Nucleus accumbens (tissue), 56 donors: ENCODE measurements at places on chromosomes 16 and 17.

DNA sequence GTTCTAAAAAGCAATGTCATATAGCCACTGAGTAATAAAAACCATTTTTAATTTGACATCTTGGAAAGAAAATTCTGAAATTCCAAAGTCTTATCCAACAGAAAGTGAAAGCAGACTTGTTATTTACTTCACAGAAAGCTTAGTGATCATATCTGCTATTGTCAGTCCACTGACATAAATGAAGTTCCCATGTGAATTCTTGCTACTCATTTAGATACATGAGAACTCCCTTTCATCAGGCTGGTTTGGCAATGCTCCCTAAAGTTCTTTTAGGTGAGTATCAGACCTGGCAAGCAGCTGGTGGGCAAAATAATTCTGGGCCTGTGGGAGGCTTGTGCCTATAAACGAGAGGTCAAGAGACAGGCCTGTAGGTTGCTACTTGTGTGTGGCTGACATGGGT, 23.4 kb downstream of the NME2 start:
- DNase-seq, result no peak

DNA sequence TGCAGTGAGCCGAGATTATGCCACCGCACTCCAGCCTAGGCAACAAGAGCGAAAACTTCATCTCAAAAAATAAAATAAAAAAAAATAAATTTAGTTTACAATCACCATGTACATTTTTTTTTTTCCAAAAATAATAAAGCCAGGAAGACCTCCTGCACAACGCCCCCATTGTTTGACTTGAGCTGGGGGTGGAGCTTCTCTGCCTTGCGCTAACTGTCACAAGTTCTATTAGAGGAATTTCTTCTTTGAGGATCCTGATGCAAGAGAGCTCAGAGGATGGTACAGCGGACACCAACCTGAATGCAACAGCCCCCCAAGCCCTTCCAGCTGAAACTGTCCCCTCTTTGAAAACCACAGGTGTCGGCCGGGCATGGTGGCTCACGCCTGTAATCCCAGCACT, 24.9 kb upstream of the CBX4 start:
- no peak for DNase-seq

GRCh38 chr16:11400076-11400475, 54.8 kb downstream of the RMI2 start:
- no peak for DNase-seq

DNA sequence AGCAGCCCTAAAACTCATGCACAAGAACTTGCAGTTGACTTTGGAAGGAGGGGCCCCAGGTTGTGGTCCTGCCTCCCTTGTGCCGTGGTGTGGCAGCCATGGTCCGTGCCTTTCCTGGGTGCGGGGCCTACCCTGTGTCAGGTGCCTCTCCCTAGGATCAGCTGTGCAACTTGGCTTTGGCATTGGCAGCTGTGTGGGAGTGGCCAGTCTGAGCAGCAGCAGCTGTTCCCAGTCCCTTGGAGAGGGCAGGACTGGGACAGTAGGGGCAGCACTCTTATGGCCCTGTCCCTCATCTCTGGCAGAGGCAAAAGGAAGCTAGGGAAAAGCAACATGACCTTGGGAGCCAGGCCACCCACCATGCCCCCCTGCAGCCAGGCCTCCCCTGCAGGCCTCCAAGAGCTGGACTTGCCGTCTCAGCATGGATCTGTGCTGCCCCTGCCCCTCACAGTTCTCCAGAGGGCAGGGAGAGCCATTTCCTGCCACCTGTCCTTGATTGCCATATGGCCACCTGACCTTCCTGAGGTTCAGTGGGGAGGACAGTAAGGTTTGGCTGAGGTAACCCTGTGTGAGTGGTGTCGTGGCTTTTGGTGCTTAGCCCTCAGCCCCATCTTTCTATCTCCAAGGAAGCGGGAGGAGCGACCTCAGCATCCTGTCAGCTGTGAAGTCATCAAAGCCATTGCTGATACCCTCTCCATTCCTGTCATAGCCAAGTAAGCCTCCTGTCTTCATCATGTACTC, 15.5 kb upstream of the NFATC3 start:
- no peak for DNase-seq

- no peak for DNase-seq
Observed at GRCh38 chr17:44745301-44745700, 13.5 kb upstream of the ADAM11 start.

DNA sequence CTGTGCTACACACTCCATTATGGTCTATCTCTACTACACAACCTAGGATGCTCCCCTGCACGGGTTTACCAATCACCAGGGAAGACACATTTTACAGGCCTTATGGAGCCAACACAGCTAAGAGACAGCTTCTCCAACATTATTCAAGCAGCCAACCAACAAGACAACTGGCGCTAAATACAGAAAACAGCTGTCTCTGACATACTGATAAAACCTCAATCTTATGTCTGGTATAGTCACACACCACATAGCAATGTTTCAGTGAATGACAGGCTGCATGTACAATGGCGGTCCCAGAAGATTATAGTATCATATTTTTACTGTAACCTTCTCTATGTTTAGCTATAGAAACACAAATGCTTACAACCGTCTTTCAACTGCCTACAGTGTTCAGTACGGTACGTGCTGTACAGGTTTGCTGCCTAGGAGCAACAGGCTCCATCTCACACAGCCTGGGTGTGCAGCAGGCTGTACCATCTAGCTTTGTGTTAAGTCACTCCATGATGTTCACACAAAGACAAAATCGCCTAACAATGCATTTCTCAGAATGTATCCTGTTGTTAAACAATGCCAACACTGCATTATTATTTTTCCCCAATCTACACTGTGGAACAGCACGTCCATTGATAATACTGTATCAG, 10.9 kb downstream of the USP22 start:
- DNase-seq, result no peak

DNA sequence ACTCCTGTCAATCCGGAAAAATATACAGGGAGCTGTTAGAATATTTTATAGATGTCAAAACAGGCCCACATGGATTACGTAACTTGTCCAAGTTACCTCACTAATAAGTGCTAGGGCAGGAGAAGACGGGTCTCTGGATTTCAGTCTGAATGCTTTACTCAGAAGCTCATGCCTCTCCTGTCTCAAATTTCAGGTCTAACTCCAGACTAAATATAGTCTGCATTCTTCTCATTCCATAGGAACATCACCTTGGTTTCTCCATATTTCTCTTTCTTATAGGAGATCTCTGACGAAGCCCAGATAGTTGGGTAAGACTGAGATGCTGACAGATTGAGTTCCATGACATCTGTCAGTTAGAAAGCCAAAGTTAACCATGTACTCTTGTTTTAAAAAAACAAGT, 174.2 kb downstream of the STX8 start:
- DNase-seq, result no peak

DNA sequence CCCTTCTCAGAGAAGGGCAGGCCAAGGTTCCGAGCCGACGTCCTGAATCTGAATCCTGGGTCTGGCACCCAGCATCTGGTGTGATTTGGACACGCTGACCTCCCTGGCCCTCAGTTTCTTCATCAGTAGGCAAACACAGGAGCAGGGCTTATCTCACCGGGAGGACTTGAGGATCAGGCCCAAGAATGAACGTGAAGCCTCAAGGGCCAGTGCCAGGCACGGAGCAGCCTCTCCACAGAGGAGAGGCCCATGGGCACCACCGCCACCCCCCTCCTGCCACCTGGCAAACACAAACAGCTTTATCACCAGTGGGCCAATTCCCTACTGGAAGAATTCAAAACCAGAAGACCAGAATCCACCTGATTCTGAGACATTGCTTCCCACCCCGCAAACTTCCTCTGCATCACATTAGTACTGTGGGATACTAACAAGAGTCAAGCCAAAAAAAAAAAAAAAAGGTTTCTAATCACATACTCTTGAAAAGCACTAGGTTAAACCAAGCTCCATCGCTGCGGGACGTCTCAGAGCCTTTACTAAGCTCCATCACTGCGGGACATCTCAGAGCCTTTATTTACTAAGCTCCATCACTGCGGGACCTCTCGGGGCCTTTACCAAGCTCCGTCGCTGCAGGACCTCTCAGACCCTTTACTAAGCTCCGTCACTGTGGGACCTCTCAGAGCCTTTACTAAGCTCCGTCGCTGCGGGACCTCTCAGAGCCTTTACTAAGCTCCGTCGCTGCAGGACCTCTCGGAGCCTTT, 68.0 kb upstream of the DOC2B start:
- no peak for DNase-seq

DNA sequence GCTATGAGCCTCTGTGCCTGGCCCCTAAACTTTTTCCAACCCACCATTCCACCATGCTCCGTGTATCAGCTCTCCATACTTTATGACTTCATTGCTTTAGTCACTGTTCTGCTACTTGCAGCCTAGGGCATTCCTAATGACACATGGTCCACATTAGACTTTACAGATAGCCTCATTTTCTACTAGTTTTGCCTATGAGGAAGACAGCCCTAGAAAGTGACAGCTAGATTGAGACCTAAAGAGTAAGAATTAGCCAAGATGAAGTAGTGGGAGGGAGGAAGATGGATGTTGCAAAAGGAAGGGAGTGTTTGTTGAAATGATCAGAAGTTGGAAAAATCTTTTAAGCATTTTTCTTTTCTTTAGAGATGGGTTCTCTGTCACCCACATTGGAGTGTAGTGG, 11.0 kb downstream of the C16orf54 start:
- DNase-seq, result no peak

DNA sequence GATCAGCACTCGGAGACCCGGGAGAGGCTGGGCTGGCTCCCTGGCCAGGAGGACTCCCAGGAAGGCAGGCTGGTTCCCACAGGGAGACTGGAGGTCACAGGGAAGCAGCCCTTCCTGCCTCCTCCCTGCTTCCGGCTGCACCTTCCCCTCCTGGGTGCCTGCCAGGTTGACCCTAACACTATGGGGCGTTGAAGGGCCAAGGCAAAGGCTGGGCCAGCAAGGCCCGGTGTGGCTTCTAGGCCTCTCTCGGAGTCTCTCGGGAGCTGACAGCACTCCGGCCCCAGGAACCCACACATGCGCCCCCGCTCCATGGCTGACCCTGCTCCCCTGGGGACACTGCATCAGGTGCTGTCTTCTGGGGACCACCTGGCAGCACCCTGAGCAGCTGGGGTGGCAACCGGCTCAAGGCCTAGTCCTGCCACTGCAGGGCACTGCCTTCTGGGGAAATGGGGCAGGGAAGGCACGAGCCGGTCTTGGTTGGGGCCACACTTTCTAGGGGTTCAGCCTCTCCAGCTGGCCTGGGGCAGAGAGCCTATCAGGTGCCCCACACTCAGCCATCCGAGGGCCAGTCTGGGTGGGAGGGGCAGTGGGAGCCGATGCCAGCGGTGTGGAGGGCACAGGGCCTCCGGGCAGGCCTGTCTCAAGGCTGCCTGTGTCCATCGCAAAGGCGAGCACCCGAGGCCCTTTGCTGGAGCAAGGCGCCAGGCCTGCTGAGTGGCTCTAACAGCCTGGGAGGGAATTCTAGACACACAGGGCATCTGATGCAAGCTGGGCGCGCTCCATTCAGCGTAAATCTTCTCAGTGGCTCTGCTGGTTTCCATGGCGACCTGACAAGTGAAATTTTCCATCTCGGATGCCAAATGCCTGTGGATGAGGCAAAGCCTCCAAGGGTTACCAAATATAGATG, 5.6 kb upstream of the MTSS2 start:
- DNase-seq, result peak; percentile 83

DNA sequence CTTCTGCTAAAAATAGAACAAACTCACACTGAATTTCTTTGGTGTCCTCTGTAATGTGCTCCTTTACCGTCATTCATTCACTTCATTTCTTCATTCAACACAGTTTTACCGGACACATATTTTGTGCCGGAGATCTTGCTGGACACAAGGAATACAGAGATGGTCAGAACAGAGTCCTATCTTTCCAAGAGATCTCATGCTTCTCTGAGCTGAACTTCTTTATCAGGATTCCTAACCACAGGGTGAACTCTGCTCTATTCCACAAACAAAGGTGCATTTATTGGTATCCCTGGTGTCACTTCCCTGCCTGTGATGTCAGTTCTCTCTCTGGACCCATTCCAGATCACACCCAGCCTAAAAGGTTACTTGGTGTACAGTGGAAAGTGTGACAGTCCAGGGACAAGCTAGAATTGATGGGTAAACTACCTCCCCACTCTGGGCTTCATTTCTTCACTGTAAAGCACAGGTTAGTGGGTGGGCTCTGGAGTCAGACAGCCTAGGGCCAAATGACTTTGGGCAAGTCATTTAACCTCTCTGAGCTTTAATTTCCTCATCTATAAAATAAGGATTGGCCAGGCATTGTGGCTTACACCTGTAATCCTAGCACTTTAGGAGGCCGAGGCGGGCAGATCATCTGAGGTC, 4.2 kb downstream of the IFI35 start:
- no peak for DNase-seq
